ENCODE measurements at places on chromosomes 12 and 14. TPM values are rescaled to one million over a fixed set of nuclear protein-coding genes. Genes with fewer than 3 reads are reported as not detected.

Gene TAS2R50
- total RNA-seq: not detected

Gene RNASE3
- not detected for total RNA-seq

- DNase-seq: no peak
These were observed at the start of gene CMAS for GRCh38 chr12:22046090-22046967. TSS of gene CMAS (plus strand) at chr12:22046218. CDS start at chr12:22046304, 86 bp downstream.

DNA sequence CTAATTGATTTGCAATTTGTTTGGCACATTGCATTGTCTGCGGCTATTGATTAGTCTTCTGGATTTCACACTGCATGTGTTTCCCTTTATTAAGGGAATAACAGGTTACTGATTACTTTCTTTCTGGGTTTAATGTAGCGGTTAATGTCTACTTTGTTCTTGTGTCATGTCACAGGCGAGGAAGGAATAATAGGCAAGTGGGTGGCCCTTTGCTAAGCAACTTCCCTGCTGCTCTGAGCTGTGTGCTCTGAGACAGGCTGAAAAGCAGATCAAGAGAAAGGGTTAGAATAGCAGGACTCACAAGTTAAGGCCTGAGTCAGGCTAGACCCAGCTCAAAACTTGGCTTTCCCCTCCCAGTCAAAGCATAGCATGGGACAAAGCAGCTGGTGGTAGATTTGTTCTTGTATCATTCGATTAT lies 77.2 kb downstream of the NKX2-1 start:
- DNase-seq: no peak

DNA sequence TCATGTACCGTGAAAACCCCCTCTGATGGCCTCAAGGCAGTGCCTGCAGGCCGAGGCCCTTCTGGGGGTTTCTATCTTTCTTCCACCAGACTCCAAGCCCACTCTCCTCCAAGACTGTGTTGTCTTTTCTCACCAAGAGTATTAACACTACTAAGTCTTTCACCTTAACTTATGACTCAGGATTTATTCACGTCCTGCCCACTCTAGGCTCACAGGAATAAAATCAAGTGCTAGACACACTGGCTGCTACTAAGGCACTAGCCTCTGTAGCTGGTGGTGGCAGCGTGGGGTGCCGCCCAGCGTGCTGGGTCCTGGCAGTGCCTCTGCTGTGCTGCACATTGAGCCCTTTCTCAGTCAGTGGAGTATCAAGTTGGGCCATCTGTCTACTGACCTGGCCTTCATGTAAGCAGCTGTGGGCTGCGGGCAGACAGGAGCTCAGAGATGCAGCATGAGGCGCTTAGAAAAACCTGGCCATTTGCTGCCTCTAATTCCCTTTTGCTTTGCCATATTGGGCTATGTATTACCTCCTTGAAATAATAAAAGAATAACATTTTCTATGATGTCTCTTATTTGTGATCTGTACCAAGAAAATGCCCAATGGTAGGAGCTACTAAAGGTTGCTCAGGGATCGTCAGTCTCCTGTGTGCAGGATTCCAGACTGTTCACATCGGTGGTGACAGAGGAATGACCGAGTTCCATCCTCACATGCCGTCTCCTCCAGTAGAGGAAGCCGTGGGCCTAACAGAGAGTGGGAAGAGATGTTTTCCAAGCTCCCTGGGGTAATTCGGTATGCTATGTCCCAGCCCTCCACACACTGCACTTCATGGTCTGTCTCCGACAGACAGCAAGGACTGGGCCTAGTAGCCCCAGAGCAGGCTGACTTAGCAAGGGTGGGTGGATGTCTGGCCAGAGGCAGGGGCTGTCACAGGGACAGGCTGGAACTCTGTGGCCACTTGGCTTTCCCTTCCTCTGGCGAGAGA lies 39.9 kb downstream of the MAX start:
- DNase-seq: no peak

Gene CCDC197
- not detected for total RNA-seq

- no peak for DNase-seq
These were observed 2.0 kb downstream of the PAX9 start for GRCh38 chr14:36663404-36664321.

- no peak for DNase-seq
These were observed 38.9 kb downstream of the DMAC2L start for GRCh38 chr14:50350975-50351374.

Data from epithelial cell of proximal tubule (primary cell).